ENCODE measurements at places on chromosomes 5 and 9.

DNA sequence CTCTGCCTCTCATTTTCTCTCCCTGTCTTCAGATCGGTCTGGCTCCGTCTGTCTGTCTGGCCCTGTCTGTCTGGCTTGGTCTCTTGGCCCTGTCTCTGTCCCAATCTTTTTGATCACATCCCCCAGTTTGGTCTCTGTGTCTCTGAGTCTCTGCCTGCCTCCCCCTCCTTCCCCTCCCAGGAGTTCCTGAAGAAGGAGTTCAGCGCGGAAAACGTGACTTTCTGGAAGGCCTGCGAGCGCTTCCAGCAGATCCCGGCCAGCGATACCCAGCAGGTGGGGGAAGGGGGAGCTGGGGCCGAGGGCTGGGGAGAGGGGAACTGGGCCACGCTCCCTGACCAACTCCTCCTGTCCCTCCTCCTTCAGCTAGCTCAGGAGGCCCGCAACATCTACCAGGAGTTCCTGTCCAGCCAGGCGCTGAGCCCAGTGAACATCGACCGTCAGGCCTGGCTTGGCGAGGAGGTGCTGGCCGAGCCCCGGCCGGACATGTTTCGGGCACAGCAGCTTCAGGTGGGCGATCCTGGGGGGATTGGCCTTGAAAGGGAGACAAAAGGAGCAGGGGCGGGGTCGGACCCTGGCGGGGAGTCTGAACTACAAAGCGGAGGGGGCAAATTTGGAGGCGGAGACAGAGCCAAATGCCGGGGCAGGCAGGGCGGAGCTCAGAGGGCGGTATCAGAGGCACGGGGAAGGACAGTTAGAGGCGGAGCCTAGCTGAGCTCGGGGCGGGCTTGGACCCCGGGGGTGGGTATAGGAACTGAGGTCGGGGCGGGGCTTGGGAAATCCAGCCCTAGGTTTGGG, 9.0 kb downstream of the RGS14 start:
- DNase-seq, result no peak

DNA sequence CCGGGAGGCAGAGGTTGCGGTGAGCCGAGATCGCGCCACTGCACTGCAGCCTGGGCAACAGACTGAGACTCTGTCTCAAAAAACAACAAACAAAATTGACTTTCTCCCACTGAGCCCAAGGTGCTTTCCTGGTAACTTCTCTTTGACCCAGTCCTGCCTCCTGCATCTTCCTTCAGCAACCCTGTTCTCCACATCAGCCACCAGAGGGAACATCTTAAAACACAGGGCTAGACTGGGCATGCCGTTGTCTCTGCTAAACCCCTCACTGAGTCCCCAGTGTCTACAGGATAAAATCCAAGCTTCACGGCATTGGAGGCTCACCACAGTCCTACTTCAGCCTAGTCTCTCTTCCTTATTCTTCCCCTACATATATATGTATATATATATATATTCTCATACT, 39.8 kb upstream of the KCNMB1 start:
- no peak for DNase-seq

GRCh38 chr9:91818225-91818585, 131.8 kb downstream of the ROR2 start:
- DNase-seq, result no peak

GRCh38 chr9:35909274-35909673, at the start of gene SPAAR:
Gene SPAAR (plus strand): TSS chr9:35909490. CDS start chr9:35910464, 974 bp downstream.
- no peak for DNase-seq

GRCh38 chr9:83535736-83536135, 2.5 kb downstream of the FRMD3 start:
- DNase-seq, result no peak

DNA sequence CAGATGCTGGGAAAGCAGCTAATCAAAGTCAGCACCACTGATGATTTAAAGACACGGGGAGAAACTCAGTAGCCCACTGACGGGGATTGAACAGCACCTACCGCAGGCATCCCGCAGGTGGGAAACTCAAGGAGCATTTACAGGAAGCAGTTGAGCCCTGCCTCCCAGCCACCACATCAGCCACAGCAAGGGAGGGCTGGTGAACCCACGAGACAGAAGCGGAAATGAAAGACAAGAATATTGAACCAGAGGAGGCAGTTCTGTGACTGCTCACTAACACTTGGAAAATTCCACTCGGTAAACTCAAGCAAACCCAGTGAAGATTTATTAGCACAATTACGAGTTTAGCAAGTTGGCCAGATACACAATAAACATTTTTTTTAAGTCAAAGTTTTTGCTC, 10.6 kb upstream of the FAM163B start:
- DNase-seq, result peak; percentile 23

DNA sequence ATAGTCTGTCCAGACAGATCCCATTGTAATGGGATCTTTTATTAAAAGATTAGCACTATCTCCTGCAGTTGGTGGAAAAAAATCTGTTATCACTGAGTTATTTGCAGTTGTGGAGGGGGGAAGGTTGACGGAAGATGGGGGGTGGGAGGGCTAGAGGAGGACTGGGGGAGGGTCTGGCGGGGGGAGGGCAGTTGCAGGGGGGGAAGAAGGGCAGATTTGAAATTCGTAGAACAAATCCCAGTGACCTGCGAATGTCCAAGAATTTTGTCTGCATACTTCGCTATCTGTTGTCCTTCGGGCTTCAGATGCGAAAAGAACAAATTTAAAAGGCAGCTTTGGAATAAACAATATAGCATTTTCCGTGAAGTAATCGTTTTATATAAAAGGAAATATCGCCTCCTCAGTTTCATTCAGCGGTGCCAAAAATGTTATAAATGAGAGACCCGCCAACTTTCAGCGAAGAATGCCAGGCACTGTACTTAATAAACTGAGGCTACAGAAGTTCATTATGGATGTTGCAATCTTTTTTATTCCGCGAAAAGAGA, 1.3 kb upstream of the FST start:
- DNase-seq, result no peak

DNA sequence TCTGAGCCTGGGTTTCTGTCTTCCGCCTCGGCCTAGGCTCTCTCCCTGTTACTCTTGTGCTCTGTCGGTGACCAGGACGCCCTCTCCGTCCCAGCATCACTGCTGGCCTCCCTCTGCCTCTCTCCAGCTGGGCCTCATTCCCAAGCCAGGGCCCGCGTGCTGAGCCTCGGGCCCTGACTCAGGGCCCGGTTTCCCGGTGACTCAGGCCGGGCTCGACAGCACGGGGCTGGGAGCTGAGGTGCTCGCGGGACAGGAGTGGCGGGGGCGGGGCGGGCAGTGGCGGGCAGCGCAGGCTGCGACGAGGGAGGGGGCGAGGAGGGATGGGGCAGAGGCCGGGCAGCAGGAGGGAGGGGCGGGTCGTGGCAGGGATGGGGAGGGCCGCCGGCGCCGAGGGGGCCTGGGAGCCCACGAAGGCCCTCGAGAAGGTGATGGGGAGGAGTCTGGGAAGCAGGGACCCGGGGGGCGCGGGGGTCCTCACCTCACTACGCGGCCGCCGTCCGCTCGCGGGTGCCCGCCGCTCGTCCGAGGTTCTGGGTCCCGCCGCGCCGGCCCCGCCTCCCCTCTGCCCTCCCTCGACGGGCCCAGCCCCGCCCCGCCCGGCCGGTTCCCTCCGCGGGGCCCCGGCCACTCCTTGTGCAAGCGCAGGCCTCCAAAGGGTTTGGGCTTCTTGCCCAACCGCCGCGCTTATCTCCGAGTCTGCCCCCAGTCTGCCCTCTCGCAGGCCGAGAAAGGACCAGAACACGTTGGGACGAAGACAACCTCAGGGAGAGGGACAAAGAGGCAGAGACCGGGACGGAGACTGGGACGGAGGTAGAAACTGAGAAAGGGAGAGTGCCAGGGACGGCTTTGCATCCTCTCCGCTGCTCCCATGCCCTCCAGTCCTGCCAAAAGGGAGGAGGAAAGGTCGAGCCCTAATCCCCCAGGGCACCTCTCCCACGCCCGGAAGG, at the start of gene ARAP3:
TSS of gene ARAP3 (minus strand) at position 536 of the 947 bp plus-strand sequence. CDS start 1,744 bp downstream, outside the sequence.
- no peak for DNase-seq

GRCh38 chr9:16106021-16106571, 553.3 kb downstream of the CCDC171 start:
- DNase-seq, result no peak

- DNase-seq, result no peak
Measured at GRCh38 chr9:84916769-84917168, 247.2 kb downstream of the NTRK2 start.

- DNase-seq, result no peak
Measured at GRCh38 chr9:124363326-124364096, 51.7 kb downstream of the PSMB7 start.

Data from activated T-helper 1 cell treated with Interleukin-2 at 50 U/mL for 16 hours (primary cell).